NCI-H226 (cell line): ENCODE measurements at places on chromosomes 1 and 21.

- no peak for DNase-seq
Measured at GRCh38 chr1:197910120-197910991, 6.8 kb upstream of the LHX9 start.

DNA sequence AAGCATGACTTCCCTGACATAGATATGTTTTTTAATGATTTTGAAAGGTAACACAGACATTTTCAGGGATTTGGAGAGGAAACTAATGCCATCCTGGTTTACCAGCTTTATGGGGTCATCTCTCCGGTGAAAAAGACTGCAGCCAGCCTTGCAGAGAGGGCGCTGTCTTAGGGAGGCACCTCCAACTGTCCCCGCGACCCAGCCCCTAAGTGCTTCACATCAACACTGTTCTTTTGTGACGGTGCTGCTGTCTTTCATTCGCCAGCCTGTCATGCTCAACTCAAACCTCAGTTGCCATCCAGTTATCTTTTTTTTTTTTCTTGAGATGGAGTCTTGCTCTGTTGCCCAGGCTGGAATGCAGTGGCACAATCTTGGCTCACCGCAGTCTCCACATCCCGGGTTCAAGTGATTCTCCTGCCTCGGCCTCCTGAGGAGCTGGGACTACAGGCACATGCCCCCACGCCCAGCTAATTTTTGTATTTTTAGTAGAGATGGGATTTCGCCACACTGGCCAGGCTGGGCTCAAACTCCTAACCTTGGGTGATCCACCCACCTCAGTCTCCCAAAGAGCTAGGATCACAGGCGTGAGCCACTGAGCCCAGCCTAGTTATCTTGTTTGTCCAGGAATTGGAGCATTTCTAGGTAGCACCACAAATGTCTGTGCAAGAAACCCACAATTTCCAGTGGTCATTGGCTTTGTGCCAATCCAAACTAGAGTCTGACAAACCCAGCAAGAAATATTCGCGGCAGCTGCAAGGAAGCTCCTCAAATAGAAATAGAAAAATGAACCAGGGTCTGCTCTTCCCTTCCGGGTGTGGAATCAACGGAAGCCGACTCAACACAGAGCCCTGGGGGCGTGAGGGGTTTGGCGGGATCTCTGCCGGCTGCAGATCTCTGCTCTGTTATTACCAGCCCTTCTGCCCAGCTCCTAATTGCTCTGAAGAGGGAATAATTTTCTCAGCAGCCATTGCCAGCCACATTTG is 24.2 kb downstream of the PDE9A start:
- DNase-seq = peak; percentile 45

DNA sequence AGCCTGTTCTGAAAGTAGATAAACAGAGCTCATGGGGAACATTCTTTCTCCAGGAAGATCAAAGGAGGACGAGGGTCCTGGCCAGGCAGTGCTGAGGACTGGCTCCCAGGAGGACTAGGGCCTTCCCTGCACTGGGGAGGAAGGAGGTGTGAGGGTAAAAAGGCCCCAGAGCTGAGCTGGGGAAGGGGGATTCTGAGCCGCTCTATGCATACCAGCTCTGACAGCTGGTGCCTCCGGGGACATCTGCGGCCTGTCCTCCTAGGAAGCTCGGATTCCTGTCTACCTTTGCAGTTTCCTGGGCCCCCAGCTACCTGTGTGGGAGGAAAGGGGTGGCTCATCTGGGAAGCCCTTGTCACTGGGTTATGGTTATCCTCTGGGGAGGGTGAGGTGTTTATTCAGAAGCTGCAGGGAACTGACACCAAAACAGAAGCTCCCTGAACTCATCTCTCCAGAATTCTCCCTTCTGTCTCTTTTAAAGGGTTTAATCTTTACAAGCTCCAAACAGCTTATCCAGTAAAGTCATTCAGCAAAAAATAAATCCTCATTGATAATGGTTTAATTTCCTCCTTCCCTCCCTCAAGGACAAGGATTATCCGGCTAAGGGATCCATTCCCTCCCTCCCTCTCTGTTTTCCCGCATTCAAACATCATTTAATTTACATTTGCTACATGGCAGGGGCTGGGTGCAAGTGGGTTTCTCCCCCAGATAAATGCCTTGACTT is 31.0 kb downstream of the NENF start:
- DNase-seq = no peak

DNA sequence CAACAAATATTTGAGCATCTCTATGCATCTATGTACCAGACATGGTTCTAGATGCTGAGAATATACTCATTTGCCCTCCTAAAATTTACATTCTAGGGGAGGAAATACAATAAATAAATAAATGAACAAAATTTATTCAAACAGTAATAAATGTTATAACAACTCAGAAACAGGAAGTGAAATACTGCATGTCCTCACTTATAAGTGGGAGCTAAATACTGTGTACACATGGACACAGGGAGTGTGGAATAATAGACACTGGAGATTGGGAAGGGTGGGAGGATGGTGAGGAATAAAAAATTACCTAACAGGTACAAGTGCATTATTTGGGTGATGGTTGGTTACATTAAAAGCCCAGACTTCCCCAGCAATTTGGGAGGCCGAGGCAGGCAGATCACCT is 4.3 kb downstream of the COA7 start:
- no peak for DNase-seq

GRCh38 chr21:42118901-42119300 is 47.8 kb downstream of the UMODL1 start:
- no peak for DNase-seq

GRCh38 chr1:19635646-19636045 is 8.5 kb upstream of the NBL1 start:
- peak; percentile 41 for DNase-seq

- no peak for DNase-seq
Measured at GRCh38 chr1:182200025-182200812, 138.7 kb upstream of the ZNF648 start.

DNA sequence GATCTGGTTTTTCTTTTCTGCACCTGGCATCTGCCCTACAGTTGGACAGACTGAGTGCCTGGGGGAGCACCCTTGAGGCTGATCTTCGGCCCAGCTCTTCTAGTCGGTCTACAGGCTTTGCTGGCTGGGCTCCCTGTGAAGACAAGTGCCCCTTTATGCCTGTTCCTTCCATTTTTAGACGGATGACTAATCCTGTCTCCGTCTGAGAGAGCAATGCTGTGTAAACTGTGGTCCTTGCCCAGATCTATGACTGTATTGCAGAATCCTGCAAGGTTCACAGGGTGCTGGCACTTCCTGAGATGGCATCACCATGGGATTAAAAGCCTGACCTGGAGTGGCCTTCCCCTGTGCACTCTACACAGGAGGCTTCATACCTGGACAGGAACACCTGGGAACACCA is 47.6 kb upstream of the SAMD13 start:
- DNase-seq = peak; percentile 44

GRCh38 chr1:116508984-116509980 is 61.5 kb downstream of the CD58 start:
- peak; percentile 88 for DNase-seq

GRCh38 chr1:209672705-209673630 is 2.2 kb upstream of the G0S2 start:
- no peak for DNase-seq

- DNase-seq = no peak
Measured at GRCh38 chr1:6104631-6105030, 58.9 kb downstream of the KCNAB2 start.

GRCh38 chr1:28288487-28288886 is 29.2 kb downstream of the SESN2 start:
- no peak for DNase-seq

DNA sequence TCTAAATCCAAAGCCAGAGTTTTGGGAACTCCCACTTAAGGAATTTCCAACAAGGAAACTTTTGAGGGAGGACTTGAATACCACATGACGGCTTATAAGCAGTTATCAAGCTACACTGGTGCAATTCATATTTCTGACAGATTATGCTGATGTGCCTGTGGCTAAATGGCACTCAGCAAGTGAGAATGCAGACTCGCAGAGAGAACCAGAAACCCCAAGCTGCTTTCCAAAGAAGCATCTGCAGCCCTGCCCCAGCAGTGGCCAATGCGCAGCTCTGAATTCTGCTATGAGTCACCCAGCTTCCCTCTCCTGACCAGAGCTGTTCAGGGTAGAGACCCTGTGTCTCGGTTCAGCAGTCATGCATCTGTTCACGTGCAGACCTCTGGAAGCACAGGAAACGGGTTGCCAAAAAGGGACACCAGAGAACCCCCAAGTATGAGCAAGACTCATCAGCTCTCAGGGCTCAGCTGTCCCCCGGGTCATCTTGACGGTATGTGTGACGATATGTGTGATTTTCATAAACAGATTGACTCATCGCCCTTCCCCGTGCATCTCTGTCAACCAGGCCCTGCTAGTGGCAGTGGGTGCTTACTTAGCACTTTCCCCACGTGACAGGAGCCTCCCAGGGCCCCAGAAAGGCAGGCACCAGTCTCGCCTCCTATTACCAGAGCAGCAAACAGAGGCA is 76.3 kb downstream of the ITPKB start:
- peak; percentile 86 for DNase-seq

- DNase-seq = peak; percentile 5
Measured at GRCh38 chr21:33587792-33588484, 546 bp downstream of the DONSON start.

DNA sequence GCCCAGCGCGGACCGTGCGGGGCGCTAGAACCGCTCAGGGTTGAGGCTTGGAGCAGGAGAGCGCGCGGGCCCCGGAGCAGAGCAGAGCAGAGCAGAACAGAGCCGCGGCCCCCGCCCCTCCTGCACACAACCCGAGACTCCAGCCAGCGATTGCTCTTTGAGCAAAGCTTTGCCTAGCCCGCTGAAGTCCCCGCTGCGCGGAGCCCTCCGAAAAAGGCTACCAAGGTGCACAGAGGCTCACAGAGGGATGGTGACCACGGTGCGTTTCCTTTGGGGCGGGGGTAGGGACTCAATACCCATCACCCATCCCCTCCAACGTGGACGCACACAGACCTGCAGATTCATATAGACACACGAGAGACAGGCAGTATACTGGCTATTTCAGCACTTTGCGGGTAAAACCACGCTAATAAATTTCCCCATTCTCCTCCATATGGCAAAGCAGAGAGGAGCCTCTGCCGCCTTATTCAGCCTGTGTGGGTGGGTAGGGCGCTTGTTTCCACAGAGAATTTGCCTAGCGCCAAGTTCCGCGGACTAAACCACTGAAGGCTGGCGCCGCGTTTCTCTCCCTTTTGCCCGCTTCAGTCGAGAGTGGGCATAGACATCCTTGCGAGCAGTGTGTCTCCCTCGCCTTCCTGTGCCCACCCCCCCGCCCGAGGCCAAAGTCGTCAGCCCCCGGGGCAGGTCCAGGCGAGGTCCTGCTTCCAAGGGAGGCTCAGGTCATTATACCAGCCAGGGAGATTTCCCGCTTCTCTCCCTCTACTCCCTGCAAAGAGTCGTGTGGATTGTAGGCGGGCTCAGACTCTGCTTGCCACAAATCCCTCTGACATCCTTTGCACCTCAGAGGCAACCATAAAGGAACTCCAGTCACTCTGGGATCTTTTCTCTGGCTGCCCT is 8.5 kb downstream of the HLX start:
- DNase-seq = no peak

GRCh38 chr1:18398791-18399530 is 81.8 kb upstream of the KLHDC7A start:
- DNase-seq = no peak

DNA sequence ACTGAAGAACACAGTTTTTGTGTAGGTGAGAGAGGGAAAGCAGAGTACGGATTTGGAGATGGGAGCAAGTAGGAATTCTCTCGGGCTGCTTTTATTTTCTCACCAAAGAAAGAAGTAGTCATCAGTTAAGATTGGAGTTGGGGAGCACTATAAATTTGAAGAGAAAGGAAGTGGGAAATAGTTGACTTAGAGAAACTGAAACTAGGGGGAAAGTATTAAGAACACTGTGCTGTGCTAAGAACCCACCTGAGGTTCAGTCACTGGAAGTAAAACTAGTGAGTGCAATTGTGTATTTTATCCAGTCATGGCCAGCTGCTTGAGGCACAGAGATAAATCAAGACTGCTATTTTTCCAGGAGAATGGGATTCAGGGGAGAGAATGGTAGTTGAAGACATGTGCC is 37.4 kb downstream of the CLCC1 start:
- no peak for DNase-seq

DNA sequence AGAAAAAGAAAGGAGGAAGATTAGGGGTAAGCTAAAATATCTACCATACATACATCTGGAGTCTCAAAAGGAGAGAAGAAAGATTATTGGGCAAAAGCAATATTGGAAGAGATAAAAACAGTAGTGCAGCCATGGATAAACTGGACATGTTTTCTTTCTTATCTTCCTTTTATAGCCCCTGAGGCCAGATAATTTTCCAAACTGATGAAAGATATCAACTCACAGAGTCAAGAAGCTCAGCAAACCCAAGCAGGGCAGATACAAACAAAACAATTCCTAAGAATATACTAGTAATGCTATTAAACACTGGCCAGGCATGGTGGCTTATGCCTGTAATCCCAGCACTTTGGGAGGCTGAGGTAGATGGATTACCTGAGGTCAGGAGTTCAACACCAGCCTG is 5.8 kb upstream of the PSMB4 start:
- no peak for DNase-seq

DNA sequence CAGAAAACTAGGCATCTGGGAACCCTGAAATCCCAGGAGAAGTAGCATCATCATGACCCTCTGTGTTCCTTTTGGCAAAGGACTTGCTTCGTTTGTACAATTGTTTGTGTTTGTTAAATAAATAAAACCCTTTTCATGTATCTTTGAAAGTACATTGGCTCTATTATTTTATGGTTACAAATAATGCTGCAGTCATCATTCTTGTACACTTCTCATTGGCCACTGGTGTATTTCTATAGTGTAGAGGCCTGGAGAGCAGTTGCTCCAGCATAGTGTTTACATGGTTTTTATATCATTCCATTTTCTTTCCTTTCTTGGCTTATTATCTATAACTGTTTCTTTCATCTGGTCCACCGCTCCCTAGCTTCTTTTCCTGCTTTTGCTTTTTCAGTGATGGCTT is 253.3 kb downstream of the FAM72C start:
- no peak for DNase-seq

- DNase-seq = no peak
Measured at GRCh38 chr1:158328426-158328825, 2.9 kb downstream of the CD1B start.
